ENCODE measurements at places on chromosomes 5 and 9. TPM values are rescaled to one million over a fixed set of nuclear protein-coding genes. Genes with fewer than 3 reads are reported as not detected.

Gene CARTPT
- not detected for total RNA-seq

Gene FAM221B
- total RNA-seq, result 0.30 TPM

Gene TAF11L5
- 2.3 TPM for total RNA-seq

Gene OR4F3
- total RNA-seq, result 0.74 TPM

Gene SLC6A7
- total RNA-seq, result 0.14 TPM

Gene SLC1A3
- total RNA-seq, result 14.0 TPM

Gene GPR151
- 4.9 TPM for total RNA-seq

Gene NTNG2
- total RNA-seq, result 3.5 TPM

Gene CBY3
- total RNA-seq, result 2.1 TPM

Gene FABP6
- total RNA-seq, result 1.5 TPM

Gene IL4
- total RNA-seq, result not detected

Gene PCDHGB3
- total RNA-seq, result 0.66 TPM

Gene PTGES
- total RNA-seq, result 0.55 TPM

Gene LCN9
- total RNA-seq, result not detected

Gene KCNIP1
- total RNA-seq, result 31.6 TPM

Gene EGFLAM
- 1.4 TPM for total RNA-seq

Gene PCDHA13
- 11.5 TPM for total RNA-seq

Gene HK3
- total RNA-seq, result 0.23 TPM

Gene C5orf52
- 0.56 TPM for total RNA-seq

Gene PRLR
- total RNA-seq, result 4.4 TPM

Gene CENPH
- total RNA-seq, result 9.2 TPM

Gene CEL
- total RNA-seq, result 0.59 TPM

Gene AGXT2
- total RNA-seq, result 0.16 TPM

Gene ECSCR
- not detected for total RNA-seq

Gene FAT2
- 0.77 TPM for total RNA-seq

Gene ROR2
- total RNA-seq, result 15.2 TPM

Gene ZFAND5
- total RNA-seq, result 86.9 TPM

Gene FCN1
- total RNA-seq, result 0.53 TPM

Gene ERBIN
- 83.0 TPM for total RNA-seq

Measured in motor neuron (in vitro differentiated cells).